ENCODE measurements at places on chromosomes 6 and 20. TPM values are rescaled to one million over a fixed set of nuclear protein-coding genes. Genes with fewer than 3 reads are reported as not detected.
A peak's percentile ranks its signal among the peaks of the same experiment; 100 is the strongest.

DNA sequence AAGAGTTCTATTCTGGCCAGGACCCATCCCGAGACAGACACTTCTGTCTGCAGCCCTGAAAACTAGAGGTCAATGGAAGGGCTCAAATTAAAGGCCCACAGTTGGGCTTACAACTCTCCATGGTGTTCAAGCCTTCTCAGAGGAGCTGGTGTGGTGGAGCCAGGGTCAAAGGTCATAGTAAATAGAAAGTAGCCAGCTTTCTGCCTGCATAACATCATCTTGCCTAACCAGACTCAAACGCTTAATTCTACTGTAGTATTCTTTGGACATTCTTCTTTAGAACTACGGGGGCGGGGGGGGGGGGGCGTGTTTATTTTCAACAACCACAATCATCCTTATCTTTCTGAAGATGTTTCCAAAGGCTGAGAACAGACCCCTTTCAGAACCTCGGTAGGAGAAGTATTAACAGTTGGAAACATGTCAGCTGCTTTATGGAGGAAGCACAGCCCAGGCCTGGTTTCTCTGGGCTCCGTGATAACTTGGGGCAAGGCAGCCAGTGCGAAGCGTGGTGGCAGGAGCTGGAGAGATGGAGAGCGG lies 1.5 kb upstream of the RREB1 start:
- no peaks in the 10 kb centered on the region for H3K27me3 ChIP-seq
- H3K36me3 ChIP-seq = no peaks in the 10 kb centered on the region
- H3K4me3 ChIP-seq = peak overlapping the region; percentile 98
- peaks cover 14% of the 10 kb centered on the region for H3K4me1 ChIP-seq

GMEB2 gene
- 9.1 TPM for polyA plus RNA-seq

HSPA12B gene
- 31.8 TPM for polyA plus RNA-seq

GRCh38 chr6:105137388-105137787 lies 42.4 kb downstream of the POPDC3 start:
- H3K27me3 ChIP-seq = peaks cover 14% of the 10 kb centered on the region
- H3K27ac ChIP-seq = no peak overlapping the region
- no peak for DNase-seq
- peaks cover 6% of the 10 kb centered on the region for H3K4me1 ChIP-seq

GNMT gene
- 0.79 TPM for polyA plus RNA-seq

- DNase-seq = no peak
- H3K4me1 ChIP-seq = no peaks in the 10 kb centered on the region
Measured at GRCh38 chr6:166251211-166251610, 57.0 kb downstream of the PRR18 start.

DNA sequence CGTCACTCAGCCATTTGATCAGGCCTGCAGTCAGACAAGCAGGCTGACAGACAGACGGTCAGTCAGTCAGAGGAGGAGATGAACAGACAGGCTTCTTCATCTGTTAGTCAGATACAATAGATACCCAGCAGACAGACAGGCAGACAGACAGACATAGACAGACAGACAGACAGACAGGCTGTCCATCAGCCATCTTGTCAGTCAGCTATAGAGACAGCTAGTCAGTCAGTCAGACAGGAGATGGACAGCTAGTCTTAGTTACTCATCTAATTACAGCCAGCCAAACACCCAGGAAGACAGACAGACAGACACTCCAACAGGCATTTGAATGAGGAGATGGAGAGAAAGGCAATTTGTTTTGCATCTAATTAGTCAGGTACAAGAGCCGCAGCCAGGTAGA lies 36.4 kb downstream of the KCNB1 start:
- no peaks in the 10 kb centered on the region for H3K4me1 ChIP-seq
- DNase-seq = no peak
- H3K36me3 ChIP-seq = no peaks in the 10 kb centered on the region
- H3K4me3 ChIP-seq = no peak overlapping the region

C2 gene
- polyA plus RNA-seq = 3.3 TPM

DNA sequence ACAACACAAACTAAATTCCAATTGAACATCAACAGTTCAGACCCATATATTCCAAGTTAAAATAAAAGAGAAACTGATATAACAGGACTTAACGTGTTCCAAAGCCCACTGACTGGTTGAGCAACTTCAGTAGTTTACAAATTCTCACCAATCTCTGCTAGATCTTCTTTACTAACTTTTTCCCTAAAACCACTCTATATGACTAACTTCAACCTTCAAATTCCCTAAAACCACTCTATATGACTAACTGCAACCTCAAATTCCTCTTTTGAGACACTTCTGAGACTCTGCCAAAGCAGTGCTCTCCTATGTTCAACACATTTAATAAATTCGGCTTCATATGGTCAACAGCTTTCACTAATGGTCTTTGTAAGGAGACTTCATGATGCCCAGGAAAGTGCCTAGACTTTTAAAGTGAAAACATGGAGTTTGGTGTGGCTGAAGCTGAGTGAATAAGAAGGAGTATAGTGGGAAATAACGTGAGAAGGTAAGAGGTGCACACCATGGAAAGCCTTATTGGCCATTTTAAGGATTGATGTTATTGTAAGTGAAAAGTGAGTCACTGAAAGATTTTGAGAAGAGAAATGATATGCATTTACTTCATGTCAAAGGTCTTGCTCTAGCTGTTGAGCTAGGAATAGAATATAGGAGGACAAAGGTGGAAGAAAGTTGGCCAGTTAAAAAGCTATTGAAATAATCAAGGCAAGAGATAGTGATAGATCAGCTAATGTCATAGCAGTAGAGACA lies 134.0 kb upstream of the HCRTR2 start:
- no peak overlapping the region for H3K4me3 ChIP-seq
- no peaks in the 10 kb centered on the region for H3K36me3 ChIP-seq
- H3K27ac ChIP-seq = no peak overlapping the region
- no peaks in the 10 kb centered on the region for H3K4me1 ChIP-seq
- no peak for DNase-seq

DNA sequence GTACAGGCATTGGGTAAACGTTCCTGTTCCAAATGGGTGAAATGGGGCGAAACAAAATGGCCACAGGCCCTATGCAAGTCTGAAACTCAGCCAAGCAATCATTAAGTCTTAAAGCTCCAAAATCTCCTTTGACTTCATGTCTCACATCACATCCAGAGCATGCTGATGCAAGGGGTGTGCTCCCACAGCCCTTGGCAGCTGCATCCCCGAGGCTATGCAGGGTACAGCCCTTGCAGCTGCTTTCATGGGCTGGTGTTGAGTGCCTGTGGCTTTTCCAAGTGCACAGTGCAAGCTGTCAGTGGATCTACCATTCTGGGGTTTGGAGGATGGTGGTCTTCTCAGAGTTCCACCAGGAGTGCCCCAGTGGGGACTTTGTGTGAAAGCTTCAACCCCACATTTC lies 270.0 kb upstream of the CDYL start:
- no peak overlapping the region for H3K27ac ChIP-seq
- no peaks in the 10 kb centered on the region for H3K4me1 ChIP-seq
- DNase-seq = no peak
- no peaks in the 10 kb centered on the region for H3K27me3 ChIP-seq
- no peaks in the 10 kb centered on the region for H3K36me3 ChIP-seq
